Urothelium cell line (cell line): ENCODE measurements at places on chromosomes 2 and 18.

DNA sequence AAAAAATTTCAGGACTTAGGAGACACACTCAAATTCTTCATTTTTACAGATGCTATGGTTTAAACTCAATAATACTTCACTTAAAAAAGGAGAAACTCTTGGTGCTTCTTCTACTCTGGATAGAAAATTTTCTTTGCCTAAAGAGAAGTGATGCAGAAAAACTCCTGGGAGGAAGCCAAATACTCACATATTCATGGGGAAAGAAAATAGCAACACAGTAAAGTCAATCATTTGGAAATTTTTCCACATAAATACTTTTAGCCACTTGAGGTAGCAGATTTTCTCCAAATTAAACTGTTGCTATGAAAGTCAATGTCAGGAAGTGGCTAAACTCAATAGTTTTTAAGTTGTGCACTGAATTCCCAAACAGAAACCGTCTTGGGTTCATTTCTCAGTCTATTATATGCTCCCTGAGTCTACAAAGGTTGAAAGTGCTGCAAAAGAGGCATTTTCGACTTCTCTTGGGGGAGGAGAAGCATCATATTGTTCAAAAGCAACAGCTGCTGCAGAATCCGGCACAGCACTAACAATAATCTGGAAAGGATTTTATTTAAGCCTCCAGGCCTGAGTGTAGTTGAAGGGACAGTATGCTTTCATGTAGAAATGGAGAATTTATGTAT lies 81.1 kb downstream of the UPP2 start:
- no peak for DNase-seq

DNA sequence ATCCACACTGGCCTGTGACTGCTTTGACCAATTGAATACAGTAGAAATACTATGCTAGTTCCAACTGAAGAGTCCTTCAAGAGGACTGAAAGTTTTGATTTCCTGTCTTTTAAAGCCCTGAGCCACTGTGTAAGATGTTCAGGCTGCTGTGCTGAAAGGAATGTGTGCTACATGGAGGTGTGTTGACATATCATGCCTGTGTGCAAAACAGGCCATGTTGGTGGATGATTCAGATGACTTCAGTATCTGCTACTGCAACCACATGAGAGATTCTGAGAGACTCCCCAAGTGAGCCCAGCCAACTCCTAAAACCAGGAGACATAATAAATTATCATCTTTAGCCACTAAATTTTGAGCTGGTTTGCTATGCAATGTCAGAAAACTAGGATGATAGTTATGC lies 662.9 kb downstream of the ZEB2 start:
- no peak for DNase-seq

GRCh38 chr2:240453461-240454105 lies 18.1 kb downstream of the GPC1 start:
- DNase-seq = no peak

- DNase-seq = no peak
Measured at GRCh38 chr2:216596980-216597509, 36.2 kb upstream of the IGFBP2 start.

- DNase-seq = peak; percentile 63
Measured at GRCh38 chr2:44016282-44016681, 20.5 kb upstream of the LRPPRC start.

DNA sequence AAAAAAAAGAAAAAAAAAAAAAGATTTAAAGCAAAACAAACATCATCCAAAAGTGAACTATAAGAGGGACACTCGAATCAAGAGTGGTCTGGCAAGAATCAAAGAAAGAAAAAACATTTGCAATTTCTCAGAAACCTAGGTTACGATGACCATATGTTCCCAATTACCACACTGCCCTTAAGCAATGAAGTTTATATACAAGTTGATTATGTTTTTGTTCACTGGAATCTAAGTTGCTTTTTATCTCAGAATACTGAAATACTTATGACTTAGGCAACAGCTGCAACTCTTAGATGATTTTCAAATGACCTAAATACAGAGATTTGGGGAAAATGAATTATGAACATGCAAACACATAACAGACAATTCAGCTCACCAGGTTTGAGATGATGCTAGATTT lies 597.1 kb upstream of the CHAC2 start:
- no peak for DNase-seq

DNA sequence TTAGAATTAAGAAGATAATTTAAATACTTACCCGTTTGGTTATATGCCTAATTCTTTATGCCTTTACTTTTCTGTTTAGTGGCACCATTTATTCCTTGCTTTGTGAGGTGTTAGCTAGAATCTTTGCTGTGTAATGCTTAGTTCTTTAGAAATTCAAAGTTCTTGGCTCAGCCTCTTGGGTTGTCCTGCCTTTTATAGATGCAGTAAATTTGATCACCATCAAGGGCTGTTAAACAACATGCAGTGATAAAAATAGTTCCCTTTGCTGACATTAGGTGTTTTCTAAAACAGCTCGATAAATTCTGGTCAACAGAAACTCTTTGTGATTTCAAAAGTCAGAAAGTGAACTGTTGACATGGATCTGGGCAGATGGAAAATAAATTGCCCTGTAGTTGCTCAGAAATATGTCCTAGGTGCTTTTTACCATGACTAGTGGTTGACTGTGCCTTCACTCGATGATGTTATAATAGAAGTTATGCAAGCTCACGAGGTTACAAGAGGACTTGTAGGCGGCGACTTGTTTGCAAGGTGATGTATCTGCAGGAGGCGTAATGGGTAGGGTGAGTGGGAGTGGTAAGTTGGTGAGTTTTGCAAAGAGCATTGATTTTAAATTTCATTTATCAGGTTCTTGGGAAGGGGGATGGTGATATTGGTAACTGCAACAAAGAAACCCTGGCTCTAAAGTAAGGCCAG lies 52.1 kb downstream of the LRRTM1 start:
- DNase-seq = no peak

DNA sequence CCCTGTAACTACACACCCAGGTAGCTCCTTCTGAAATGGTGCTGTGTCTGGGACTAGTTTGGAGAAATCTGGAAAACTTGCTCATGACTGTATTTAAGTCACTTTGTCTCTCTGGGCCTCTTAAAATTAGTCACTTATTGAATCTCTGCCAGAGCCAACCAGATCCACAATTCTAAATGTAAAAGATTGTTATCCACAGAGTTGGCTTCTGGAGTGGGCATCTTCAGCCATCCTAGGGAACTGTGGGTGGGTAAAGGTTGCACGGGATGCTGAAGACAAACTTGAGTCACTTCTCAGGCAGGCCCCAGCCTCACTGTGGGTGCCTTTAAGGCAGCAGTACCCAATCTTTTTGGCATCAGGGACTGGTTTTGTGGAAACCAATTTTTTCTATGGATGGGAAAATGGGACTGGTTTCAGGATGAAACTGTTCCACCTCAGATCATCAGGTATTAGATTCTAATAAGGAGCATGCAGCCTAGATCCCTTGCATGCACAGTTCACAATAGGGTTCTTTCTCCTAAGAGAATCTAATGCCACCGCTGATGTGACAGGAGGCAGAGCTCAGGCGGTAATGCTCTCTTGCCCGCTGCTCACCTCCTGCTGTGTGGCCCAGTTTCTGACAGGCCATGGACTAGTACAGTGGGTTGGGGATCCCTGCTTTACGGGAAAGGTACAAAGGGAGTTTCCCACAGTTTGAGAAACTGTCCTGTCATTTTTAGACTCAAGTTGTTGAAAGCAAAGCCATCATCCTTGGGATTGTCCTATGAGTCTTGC lies 98.3 kb upstream of the SPRED2 start:
- DNase-seq = no peak

DNA sequence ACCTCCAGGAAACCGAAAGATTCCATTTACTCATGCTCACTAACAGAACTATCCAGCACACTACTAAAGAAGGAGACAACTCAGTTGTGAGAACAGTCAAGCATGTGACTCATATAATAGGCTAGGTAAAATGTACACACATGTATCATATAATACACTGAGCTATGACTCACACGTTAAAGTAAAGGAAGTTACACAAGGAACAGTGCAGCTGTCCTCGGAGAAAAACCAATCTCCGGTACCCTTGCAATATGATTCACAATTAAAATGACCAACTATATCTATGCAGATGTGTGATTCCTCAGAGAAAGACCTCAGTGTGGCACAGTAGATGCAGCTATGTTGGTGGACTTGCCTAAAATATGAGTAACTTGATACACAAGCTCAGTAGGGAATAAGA lies 76.5 kb downstream of the STRN start:
- peak; percentile 76 for DNase-seq

DNA sequence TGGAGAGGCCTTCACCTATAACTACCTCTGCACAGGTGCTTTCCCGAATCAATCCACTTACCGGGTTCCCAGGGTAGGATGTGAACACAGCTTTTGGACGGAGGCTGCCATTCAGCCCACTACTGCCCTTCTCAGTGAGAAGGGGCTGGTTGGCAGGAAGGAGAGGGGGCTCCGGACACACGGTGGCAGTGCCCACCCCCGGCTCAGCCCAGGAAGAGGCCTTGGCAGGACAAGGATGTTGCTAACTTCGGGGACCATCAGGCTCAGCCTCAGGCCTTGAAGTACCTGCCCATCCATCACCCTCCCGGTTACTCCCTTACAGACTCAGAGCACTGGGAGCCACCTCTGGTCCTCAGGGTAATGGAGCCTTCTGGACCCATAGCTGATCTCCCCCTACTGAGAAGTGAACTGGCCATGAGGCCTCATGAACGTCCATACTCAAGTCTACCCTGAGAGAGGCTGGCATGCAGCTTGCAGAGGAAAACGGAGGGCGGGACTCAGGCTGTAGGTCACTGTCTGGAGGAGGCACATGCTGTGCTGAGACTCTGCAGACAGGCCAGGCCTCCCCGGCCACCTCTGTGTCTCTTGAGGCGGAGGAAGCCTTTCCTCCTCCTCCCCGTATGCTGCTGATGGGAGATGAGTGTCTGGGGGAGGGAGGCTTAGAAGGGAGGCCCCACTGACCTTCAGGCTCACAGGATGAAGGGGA lies 191.0 kb downstream of the TWIST2 start:
- DNase-seq = no peak

GRCh38 chr2:229456091-229456490 lies 185.0 kb upstream of the PID1 start:
- no peak for DNase-seq

DNA sequence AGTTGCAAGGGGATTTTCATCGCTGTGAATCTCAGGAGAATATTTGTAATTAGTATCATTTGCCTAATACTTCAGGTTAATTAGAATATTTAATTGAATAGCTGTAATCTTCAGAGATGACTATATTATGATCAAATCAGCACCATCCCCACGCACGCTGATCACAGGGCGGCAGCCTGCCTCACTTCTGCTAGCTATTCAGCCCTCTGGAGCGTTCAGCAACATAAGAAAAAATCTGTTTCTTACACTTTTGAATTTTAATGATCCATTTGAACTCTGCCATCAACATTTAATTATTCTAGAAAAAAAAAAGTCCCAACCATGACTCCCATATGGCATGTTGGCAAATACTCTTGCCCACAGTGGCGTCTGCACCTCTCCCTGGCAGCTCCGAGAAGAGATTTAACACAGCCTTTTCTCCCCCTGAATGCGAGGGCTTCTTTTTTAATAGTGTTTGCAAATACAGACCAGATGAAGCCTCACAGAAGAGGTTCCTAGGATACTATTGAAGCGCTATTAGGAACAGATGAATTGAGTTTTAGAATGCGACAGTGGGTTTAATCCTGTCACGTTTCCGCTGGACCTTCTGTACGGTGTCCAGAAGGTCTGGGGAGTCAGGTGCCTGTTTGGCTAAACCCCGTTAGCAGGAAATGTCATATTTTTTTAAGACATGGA lies 731.9 kb upstream of the SALL3 start:
- no peak for DNase-seq
